Fibroblast of mammary gland (primary cell): ENCODE measurements at places on chromosomes 3 and 15.

DNA sequence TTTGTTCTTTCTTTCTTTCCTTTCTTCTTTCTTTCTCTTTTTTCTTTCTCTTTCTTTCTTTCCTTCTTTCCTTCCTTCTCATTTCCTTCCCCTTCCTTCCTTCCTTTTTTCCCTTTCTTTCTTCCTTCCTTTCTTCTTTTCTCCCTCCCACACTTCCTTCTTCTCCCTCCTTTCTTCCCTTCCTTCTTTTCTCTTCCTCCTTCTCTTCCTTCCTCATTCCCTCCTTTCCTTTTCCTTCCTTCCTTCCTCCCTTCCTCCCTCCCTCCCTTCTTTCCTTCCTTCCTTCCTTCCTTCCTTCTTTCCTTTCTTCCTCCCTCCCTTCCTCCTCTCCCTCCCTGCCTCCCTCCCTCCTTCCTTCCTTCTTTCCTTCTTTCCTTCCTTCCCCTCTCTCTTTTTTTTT, 755.7 kb upstream of the GRM7 start:
- DNase-seq = no peak

GRCh38 chr3:113253702-113254101, 42.3 kb downstream of the BOC start:
- no peak for DNase-seq

GRCh38 chr3:79202471-79203143, 565.2 kb downstream of the ROBO1 start:
- DNase-seq = no peak

DNA sequence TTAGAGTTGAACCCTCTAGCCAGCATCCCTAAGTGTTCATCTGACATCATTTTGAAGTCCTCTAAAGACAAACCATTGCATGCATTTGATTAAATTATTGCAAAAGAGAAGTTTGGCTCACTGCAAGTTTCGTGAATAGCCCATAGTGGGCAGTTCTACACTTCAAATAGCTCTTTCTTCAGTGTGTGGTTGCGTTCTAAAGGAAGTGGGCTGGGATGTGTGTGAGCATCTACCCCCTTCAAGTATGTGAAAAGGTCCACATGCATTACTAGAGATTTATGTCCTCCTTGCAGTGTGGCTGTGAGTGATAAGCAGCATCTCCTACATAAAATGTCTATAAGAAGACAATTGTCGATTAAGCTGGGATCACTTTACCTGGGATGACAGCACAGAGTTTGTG, 54.6 kb downstream of the SST start:
- DNase-seq = no peak

DNA sequence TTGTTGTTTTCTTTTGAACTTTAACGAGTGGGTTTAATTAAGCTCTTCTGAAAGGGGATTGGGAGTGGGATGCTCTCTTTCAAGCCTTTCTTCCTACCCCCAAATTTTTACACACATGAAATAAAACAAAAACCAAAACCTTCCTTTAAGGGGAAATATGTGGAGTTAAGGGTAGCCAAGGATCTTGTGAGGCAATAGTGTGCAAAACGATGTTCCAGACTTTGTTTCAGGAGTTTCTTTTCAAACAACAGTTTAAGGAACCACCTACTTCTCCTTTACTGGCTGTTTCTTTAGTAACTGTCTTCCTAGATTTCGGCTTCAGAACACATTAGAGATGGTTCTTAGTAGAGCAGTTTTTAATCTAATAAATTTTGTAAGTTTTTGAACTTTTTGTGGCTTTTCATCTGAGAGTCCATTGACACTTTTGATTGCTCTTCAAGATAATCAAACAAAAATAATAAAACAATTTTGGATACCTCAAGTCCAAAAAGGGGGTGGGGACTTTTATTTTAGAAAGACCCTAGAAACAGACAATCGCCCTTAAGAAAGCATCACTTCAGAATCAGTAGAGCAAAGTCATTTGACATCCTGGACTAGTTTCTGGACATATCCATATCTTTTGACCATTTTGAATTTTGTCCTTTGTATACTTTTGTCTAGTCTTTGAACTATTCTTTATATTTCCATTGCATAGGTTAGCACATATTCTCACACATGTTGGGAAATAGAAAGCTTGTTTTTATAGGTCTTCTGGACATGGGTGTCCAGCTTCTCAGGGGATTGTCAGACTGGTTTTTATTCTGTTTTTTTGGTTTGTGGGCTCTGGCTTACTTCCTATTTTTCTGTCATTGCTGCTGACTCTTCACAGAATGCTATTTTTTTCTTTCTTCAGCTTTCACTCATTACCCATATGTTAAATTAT, 6.0 kb downstream of the DIPK2A start:
- peak; percentile 63 for DNase-seq

GRCh38 chr15:45378913-45379262, 544 bp upstream of the GATM start:
- DNase-seq = no peak

DNA sequence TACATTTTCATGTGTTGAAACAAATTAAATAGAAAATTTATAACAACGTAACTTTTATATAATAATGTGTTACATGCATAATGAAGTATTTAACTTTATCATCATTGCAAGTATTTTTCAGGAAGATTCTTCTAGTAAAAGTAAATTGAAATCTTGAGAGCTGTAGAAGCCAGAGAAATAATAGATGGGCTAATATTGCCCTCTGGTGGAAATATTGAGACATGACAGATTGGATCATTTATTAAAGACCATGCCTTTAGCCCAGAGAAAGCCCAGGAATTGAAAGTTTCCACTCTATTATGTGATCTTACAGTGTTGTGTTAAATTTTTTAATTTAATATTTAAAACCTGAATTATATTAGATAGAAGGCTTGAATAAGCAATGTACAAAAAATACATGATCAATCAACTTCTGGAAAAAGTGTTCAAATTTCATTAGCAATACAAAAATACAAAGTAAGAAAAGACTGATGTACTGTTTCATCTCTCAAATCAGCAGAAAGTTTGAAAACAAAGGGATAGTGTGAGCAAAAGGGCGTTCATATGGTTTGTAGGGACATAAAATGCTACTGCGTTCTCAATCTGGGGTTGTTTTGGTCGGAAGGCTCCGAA, 52.7 kb upstream of the SPTSSB start:
- DNase-seq = peak; percentile 52

GRCh38 chr3:34361921-34362320, 563.5 kb downstream of the PDCD6IP start:
- DNase-seq = no peak

GRCh38 chr3:45792036-45792435, 4.3 kb downstream of the SLC6A20 start:
- DNase-seq = no peak

DNA sequence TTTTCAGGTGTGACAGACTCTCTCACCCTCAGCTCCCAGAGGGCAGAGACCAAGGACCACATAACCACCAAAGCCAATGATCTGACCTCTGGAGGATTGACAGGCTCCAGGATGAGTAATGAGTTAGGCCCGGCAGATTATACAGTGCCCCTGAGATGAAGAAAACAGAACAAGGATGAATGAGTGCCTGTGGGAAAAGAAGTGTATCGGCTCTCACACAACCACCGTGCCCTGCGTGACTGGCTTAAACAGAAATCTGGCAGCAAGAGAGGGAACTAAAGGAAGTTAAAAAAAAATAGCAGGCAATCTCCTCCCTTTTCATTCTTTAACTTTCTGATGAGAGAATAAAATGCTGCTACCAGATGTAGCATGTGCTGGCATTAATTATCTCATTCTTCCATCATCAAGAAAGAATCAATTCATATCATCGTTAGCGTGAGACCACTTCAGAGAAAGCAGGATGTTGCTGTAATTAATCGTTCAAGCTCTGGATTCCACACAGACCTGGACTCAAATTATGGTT, 227.5 kb upstream of the COL8A1 start:
- peak; percentile 50 for DNase-seq

DNA sequence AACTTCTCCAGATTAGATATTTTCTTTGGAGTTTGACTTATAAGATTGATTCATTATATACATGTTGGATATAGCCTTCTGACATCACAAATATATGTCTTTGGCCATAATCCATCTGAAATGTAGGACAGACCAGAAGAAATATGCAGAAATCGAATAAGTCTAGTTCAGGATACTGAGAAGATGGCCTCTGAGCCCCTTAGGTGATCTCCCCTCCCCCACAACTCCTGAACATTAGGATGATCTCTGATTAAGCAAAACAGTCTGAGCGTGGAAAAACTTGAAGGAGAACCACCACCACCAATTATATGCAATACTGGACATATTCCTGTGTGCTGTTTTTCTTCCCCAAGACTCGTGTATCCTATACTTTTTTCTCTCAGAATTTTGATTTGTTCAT, 3.2 kb downstream of the SETD5 start:
- DNase-seq = no peak

GRCh38 chr3:136958939-136959338, 1.2 kb downstream of the IL20RB start:
- DNase-seq = no peak

DNA sequence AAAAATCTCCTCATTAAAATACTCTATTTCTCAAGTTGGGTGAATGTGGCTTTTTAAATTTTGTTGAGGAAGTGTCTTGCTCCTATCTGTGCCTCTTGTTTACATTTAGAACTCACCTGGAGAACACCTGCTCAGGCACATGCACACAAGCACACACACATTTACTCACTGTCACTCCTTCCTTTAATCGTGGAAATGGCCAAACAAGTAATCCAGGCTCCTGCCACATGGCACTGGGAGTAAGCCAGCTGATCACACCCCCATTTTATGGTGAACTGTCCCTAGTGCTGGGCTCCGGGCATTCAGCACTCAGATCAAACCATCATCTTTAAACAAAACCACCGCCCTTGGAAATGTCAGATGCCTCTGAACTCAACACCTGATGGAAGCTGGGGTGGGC, 204.7 kb upstream of the BHLHE40 start:
- DNase-seq = no peak

DNA sequence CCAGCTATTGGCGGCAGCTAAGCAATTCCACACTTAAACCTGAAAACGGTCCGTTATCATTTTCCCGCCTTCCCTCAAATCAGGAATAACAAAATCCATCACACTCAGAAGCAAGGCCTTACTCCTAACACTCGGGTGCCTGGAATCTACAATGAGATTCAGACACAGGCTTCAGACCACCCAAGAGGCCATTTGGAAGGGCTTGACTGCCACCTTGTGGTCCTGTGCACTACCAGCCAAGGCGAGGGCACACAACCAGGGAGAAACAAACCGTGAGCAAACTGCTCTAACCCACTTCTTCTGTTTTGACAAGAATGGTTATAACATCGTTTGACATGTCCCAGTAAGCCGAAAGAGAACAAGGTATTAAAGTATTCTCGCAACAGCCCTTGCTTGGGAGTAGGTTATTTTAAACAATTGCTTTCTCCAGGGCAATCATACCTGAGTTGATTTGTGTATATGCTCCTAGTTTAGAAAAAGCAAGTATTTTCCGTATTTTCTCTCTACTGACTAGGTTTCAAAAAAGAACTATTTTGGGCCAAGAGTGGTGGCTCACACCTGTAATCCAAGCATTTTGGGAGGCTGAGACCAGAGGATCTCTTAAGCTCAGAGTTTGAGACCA, 40.1 kb upstream of the TAFA4 start:
- peak; percentile 63 for DNase-seq

DNA sequence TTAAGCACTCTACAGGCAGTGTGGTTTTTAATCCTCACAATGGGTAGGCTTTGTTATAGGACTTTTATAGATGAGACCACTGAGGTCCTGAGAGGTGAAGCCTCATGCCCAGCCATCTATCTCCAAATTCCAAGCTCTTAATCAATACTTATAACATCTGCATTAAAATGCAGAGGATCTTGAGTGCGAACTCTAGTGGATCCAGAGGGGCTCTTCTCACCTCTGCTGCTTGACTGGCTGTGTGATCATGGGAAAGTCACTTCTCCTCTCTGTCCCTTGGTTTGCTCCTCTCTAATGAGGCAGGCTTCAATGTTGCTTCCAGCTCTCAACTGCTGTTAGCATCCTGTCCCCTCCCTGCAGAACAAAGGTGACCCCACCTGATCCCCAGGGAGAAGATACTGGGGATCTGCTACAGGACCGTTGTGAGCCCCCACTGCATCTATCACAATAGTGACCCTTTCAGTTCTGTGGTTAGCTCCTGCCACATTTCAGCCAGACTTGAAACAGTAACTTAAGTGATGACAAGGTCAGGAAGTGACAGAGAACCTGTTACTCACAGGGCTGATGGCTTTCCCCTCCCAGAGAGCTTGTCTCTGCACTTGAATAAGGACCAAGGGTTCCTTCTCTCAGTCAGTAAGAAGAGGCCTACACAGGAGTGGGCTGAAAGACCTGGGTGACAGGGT, 1.3 kb downstream of the SLC27A2 start:
- DNase-seq = no peak

DNA sequence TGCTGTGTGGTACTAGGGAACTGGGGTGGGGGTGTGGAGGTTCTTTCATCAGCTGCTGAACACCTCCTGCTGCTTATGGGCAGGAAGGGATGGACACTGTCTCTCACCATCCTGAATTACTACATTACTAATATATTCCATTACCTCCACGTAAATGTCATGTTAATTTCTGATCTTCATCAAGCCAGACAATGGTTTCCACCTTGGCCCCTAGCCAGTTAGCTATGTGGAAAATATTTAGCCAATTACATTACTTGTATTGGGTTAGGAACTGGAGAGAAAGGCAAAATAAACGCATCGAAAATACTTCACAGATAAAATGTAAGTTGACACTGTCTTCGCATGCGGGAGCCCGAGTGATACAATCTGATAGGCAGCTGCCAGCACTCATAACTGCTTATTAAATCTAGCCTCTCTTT, 95.1 kb downstream of the FOXP1 start:
- no peak for DNase-seq

DNA sequence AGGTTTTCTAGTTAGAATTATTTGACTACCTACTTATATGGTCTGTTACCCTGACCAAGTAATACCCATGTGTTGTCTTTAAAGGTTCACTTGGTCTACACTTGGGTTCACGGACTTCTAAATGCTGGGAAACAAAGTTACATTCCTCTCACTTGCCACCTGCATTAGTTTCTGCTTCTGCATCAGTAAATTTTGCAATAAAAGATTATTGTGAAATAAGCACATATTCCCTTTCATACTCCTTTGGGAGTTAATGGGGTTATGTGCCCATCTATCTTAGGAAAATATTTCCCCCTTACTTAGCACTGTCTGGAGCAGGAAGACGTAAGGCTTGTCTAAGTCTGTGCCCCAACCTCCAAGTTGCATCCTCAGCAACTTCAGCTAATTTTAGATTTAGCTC, 160.7 kb downstream of the FRMD5 start:
- DNase-seq = peak; percentile 62

- no peak for DNase-seq
Measured at GRCh38 chr3:136883967-136884720, 22.1 kb downstream of the NCK1 start.

- DNase-seq = no peak
Measured at GRCh38 chr15:64665179-64665578, 110.2 kb downstream of the RBPMS2 start.

DNA sequence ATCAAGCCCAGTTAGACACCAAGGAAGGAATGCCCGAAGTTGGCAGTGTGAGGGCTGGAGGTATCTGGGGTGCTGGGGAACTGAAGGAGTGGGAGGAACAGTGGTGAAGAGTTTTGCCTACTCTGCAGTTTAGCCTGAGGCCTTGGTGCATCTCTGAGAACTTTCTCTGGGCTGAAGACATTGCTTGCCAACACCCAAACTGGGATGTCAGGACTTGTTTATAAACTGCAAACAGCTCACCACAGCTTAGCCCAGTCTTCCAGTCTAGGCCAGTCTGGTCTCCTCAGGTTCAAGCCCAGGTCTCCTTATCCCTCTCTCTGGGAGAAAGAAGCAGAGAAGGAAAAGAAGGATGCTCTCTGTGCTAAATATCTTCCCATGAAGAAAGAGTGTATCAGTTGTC, 68.0 kb upstream of the BOC start:
- DNase-seq = no peak

- DNase-seq = no peak
Measured at GRCh38 chr3:55718074-55718473, 231.0 kb upstream of the WNT5A start.

GRCh38 chr3:27577504-27577903, 93.3 kb upstream of the SLC4A7 start:
- DNase-seq = peak; percentile 22
